Activated CD4-positive, alpha-beta T cell treated with anti-CD3 and anti-CD28 coated beads, Interleukin-2, amount 50 U/mL, for 24 hours (primary cell): ENCODE measurements at places on chromosomes 2 and 18.

- no peak for DNase-seq
These were observed 40.5 kb upstream of the ATG16L1 start for GRCh38 chr2:233210843-233211547.

- DNase-seq = no peak
These were observed 12.9 kb downstream of the CCDC148 start for GRCh38 chr2:158443606-158444005.

- DNase-seq = no peak
These were observed 67.5 kb downstream of the ZEB2 start for GRCh38 chr2:144452169-144452988.

DNA sequence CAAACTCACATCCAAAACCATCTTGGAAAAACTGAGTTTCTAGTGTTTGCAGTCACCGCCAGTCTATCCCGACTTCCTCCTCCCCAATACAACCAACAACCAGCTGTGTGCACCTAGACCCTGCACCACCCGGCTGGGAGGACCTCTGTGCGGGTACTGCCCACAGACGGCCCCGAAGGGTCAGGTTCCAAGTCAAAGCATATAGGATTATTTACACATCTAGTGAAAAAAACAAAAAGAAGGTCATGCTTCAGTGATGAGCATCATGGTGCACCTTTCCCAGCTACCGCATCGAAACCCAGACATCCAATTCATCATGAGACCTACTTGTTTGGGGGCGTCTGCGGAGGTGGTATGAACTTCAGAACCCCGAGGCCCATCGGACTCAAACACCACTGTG is 124.8 kb downstream of the ZNF516 start:
- no peak for DNase-seq

DNA sequence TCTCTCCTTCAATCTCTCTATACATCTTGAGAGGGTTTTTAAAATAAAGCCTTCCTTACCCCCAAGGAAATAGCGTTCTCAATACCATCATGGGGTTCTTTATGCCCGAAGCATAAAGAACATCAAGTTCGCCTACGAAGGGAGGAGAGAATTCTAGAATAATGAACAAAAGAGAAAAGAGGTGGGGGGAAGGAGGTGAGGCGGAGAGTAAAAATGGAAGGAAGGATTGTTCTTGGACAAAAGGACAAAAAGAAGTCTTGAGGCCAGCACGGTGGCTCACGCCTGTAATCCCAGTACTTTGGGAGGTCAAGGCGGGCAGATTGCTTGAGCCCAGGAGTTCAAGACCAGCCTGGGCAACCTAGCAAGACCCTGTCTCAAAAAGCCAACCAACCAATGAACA is 319.8 kb upstream of the NCKAP5 start:
- no peak for DNase-seq

- no peak for DNase-seq
These were observed 46.1 kb upstream of the DAPL1 start for GRCh38 chr2:158748926-158749590.

- no peak for DNase-seq
These were observed 32.3 kb downstream of the CARF start for GRCh38 chr2:202944408-202944807.

DNA sequence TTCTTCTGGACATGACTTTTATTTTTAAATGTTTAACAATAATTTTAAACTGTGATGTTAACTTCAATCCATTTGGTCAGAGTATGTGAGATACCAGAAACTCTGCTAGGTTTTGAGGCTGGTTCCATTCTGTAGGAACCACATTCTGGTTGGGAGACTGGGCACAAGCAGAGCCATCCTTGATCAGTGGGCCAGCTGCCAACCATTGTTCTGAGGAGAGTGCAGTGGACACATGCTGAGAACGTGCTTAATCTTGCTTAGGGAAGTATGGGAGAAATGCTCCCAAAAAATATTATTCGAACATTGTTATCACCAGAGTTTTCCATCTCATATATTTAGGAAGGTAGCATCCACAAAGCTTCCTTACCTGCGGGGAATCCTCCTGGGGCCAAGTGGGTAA is 155.8 kb downstream of the RTN4 start:
- no peak for DNase-seq

- DNase-seq = no peak
These were observed 165.3 kb upstream of the CDH2 start for GRCh38 chr18:28342231-28342630.

DNA sequence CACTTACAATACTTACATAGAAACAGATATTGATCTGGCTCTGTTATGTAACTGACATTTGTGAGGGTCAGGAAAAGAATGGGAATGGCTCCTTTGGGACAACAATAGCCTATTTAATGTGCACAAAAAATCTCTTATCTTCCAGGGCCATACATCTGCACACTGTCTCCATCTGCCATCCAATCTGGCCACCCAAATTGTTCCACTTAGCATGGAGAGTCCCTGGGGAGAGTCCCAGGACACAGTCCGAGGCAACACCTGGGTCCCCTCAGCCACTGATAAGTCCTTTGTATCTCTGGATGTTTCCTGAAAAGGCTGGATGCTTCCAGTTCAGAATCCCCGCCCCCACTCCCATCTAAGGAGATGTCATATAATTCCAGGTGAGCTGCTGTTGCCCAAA is 274.2 kb upstream of the NCKAP5 start:
- DNase-seq = no peak

DNA sequence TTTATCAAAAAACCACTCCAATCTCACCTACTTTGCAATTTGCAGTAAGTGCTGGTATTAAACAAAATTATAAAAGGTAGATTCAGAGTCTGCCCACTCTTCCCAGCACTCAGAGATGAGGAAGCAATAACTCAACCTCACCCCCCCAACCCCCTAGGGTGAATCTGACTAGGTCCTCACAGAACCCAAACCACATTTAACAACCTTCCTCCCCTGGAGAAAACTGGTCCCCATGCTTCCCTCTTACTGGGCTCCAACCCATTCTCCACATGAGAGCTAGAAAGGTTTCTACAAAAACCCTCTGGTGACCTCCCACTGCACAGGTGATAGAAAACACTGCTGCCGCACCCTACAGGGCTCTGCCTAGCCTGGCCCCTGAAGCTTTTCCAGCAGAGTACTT is 40.5 kb upstream of the BMP10 start:
- DNase-seq = no peak

DNA sequence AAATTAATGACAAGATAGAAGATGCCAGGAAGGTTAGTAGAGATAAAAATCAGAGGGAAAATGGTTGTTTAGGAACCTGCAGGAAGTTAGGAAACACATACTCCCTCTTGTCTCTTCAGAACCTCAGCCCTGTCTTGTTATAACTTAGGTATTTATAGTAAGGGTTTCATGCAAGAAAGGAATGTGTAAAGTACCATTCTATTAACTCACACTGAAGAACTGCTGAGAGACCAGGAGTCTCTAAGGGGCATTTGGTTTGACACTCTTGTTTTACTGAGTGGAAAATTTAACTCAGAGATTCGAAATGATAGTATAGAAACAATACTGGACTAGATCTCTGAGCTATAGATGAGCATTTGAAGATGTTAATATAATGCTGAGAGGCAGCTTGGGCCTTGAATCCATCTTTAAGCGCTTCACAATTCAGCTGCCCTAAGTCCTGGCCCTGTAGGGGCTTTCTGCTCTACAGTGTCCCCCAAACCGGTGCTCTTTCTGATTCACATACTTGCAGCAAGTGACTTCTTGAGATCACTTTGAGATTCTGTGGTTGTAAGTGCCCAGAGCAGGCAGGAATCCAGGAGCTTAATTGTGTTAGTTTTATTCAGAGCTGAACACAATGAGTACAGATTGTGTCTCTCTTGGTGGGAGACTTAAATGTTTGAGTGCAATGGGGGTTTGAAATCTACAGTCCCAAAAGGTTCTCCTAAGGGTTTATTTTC is 235.0 kb upstream of the RGPD4 start:
- no peak for DNase-seq

- no peak for DNase-seq
These were observed 72.7 kb upstream of the ITPRID2 start for GRCh38 chr2:181818840-181819239.

- no peak for DNase-seq
These were observed 155.2 kb downstream of the ATP9B start for GRCh38 chr18:79224381-79224780.

- no peak for DNase-seq
These were observed 40.1 kb downstream of the AOX1 start for GRCh38 chr2:200625958-200626363.

DNA sequence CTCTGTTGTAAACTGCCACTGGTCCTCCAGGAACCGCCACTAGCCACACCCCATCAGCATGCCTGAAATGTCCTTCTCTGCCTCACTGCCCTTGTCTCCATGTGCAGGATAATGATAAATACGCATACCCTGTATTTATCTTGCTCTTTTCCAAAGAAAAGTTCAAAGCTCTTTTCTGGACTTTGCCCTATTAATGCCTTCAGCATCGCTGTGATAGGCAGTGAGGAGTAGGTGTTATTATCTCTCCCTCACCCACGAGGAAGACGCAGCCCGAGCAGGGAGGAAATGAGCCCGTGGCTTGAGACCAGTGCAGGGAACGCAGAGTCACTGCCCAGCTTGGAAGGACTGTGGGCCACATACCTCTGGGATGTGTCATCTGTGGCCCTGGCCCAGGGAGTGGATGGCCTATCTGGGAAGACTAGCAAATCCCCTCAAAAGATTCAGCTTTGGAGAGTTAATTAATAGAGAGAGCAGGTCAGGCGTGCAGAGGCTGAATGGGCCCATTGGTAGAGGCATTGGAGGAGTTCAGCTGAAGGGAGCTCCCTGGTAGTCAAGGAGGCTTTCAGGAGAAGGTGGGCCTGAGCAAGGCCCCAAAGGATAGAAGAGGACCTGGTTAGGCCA is 39.5 kb upstream of the MCFD2 start:
- no peak for DNase-seq

DNA sequence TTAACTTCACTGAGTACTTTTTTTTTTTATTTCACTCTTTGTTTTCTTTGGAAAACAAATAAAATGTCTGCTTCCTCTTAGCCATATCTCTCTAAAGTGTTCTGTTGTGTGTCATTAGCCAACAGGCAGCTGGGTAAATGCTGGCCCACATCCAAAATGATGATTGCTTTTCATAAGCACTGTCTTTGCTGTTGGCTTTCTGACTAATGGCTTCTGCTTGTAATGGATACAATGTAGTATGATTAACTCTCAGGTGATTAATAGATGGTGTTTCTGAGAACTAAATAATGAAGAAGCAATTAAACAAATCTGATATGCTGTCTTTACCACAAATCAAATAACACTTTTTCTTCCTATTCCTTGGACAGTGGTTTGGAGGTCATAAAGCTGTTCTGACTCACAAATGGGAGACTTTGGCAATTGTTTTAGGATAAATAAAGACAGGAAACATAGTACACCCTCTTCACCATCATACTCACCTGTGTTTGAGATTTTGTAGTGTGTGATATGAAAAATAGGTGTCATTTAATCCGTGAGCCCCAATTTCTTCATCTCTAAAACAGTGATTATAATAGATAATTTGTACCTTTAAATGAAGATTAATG is 888.4 kb downstream of the TSN start:
- no peak for DNase-seq

- DNase-seq = no peak
These were observed 288.6 kb downstream of the MYCN start for GRCh38 chr2:16228951-16229350.

DNA sequence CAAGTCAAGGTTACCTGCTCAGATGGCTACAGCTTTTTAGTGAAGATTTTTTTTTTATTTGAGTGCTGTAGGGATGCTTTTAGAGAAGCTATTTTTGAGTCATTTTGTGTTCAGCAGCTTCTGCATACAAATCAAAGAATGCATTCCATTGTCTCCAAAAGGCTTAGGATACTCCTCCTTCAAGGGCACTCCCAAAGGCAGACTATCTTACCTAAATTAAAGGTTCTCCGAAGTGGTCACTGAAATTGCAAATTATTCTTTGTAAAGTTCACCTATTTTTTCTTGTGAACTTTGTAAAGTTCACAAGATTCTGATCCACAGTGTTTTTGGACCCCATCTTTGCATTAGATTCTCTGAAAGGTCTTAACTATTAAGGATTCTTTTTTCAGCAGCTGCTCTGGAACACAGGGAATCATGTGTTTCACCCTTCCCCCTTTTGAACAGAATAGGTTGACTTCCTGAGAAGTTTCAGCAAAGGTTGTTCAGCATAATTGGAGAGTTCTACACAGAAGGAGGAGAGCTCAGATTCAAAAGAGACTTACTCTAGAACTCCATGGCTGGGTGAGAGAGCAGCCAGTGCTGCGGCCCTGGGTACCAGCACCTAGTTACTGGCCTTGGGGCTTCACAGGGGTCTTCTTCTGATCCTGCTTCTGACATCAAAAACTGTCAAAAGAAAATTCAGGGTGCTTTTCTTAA is 14.5 kb downstream of the CLIP4 start:
- no peak for DNase-seq

DNA sequence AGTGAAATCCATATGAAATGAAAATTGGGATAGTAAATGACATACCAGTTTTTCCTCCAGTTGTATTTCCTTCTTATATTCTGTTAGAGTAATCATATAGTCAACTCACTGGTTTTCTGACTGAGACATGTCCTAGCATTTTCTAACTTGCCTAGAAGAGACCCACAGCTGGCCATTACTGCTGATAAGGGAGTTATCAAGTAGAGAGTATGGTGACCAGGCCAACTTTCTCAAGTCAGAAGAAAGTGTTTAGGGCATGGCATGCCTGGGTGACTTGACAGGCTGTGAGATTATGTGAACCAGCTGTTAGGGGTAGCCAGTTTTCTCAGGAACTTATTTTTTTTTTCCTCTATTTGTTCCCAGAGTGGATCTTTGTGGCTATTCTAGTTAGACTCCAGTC is 81.2 kb downstream of the GPD2 start:
- DNase-seq = no peak

GRCh38 chr2:168655207-168655606 is 147.2 kb upstream of the NOSTRIN start:
- no peak for DNase-seq

- DNase-seq = no peak
These were observed 133.2 kb upstream of the EPAS1 start for GRCh38 chr2:46163804-46164528.

GRCh38 chr2:21069746-21070340 is 26.0 kb upstream of the APOB start:
- no peak for DNase-seq

DNA sequence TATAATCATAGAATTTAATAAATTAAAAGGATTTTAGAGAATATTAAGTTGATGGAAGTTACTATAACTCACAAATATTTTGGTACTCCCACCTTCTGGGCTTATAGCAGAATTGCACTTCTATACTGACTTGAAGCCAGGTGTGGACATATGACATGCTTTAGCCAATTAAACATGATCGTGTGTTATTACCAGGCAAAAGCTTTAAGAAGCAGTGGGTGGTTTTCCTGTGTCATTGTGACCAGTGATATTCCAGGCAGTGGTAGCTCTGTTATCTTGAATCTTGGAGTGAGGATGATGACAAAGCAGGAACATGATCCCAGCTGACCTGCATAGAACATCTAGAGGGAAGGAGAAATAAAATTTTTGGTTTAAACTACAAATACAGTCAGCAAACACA is 370.9 kb upstream of the ZEB2 start:
- no peak for DNase-seq

GRCh38 chr2:195657634-195658540 is 861 bp downstream of the SLC39A10 start:
- DNase-seq = peak; percentile 57

- DNase-seq = no peak
These were observed 63.3 kb upstream of the WDSUB1 start for GRCh38 chr2:159349674-159350299.

- no peak for DNase-seq
These were observed 32.4 kb downstream of the NGEF start for GRCh38 chr2:232980683-232981082.
